Endodermal cell (in vitro differentiated cells): ENCODE measurements at places on chromosomes 4 and X. TPM values are rescaled to one million over a fixed set of nuclear protein-coding genes. Genes with fewer than 3 reads are reported as not detected.

SUPT20HL2 gene
- total RNA-seq, result not detected in 2 replicates

DNA sequence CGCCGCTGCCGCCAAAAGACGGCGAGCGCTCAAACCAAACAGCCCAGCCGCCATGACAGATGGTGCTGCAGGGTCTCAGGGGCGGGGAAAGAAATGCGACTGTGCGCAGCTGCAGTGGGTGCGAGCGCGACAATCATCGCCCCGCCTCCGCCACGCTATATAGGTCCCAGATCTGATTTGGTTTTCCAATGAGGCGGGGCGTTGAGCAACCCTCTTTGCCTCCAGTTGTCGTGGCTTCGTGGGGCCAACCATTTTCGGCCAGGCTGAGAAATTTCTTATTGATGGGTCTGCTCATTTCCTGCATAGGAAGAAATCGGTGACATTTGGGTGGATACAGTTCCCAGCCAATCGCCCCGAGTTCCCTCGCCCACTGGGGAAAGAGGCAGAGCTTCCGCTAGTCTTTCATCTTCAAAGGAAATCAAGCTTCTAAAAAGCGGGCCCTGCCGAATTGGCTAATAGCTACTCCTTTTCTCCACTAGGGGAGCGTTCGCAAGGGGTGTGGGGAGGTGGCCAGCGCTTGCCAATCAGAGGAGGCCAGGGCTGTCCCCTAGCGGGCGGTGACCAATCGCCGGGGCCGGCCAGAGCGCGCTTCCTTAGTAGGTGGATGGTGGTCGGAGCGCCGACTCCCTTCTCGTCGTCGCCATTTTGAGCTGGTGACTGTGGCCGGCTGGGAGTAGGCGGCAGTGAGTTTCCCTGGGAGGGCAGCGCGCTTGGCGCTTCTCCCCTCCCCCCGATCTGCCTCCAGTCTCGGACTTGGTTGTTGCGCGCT is at the start of the genes NDUFB11 and RBM10:
NDUFB11 (minus strand) TSS at position 77 of the 769 bp plus-strand sequence; CDS start at position 54, 23 bp downstream.
RBM10 (plus strand) TSS at position 596 of the 769 bp plus-strand sequence. CDS start 2,261 bp downstream, outside the sequence.
- DNase-seq, result peak; percentile 96

DNA sequence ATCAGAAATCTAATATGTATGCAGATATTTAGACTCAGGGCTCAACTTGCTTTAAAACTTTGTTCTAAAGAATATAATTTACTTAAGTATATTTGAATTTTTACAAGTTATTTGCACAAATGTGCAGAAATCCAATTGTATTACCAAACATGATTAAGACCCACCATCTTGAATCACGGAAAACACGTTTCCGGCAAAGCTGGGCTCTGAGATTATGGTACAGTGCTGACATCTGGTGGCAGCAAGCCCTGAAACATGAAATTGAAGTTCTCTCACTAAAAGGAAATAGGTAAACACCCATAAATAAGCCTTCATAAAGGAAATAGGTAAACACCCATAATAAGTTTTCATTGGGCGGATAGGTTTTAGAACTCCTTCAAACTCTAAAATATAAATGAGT is 98.3 kb upstream of the MAOA start:
- DNase-seq, result peak; percentile 84

VCX3B gene
- not detected in 3 replicates for total RNA-seq

CYTL1 gene
- 3.1 and 3.7 TPM in 2 replicates for total RNA-seq

DNA sequence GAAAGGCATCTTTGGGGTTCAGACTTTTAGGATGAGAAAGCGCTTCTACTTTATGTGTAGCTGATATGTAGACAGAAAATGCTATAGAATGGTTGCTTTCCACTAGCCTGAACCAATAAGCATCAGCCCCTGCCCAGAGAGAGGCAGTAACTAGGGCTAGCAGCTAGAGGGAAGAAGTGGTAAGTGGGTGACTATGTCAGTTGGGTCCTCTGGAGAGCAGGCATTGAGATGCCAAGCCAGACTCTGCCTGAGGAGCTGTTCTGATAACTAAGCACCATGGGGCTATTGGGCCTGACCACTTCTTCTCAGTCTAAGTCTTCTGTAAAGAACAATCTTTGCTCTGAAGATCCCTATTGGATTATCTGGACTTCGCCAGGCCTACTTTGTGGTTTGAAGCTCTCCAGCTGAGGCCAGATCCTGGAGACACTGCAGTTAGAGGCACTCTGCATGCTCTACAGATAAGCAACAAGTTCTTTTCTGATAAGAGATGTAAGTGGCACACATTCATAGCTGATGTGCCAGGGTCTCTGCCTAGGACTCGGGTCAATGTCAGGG is 146.1 kb downstream of the RBM46 start:
- DNase-seq, result no peak

DNA sequence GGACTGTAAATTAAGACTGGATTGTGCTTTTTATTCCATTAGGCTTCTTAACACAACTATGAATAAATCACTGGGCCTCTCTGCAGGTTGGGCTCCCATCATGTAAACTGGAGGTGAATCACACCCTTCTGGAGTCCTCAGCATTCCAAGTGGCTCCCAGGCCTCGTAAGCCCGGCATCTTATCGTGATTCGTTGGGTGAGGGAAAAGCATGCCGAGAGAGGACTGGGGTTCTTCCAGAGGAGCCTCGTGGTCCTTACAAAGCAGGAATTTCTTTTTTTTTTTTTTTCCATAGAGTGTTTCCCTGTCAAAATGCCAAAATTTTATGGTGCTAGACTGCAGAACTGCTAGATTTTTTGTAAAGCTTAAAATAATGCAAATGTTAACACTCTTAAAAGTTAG is 20.0 kb downstream of the CLDN22 start:
- no peak for DNase-seq

TLR3 gene
- total RNA-seq, result not detected in 3 replicates

DNA sequence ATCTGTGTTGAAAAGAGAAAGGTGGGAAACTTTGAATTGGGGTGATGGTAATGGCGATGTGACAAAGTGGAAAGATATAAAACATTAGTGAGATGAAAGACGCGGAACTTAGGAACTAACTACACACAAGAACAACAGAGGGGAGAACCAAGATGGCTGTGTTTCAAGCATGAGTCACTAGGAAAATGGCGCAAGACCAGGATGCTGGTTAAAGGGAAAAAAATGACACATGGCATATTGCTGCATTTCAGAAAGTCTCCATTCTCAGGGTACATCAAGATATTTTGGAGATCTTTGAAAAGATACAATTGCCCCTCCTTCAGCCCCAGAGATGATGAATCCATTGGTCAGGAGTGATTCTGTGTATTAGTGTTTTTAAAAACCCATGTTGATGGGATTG is 164.4 kb downstream of the FBXO8 start:
- no peak for DNase-seq

GRCh38 chrX:41384051-41384705 is 50.2 kb downstream of the DDX3X start:
- DNase-seq, result no peak

GRCh38 chr4:173535165-173535902 is 5.3 kb upstream of the HAND2 start:
- DNase-seq, result no peak

DNA sequence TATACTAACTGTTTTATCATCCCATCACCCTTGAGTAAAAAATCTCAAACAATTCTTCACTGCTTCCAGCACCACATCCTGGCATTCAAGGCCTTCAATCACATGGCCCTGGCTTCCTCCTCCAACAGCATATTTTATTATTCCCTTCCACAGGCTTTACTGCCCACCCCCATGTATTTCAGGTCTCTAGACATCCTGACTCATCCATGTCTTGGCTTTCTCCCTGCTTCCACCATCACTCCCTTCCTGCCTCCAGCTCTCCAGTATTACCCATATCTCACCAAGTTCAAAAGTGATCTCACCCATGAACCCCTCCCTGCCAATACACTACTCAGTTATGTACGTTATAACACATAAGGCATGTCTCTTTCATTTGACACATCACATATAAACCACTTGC is 34.7 kb upstream of the PLAC1 start:
- DNase-seq, result no peak

GRCh38 chr4:123114915-123115756 is 192.7 kb upstream of the NUDT6 start:
- peak; percentile 59 for DNase-seq

- DNase-seq, result no peak
These were observed 114.8 kb upstream of the ATP6AP2 start for GRCh38 chrX:40465735-40466551.

DNA sequence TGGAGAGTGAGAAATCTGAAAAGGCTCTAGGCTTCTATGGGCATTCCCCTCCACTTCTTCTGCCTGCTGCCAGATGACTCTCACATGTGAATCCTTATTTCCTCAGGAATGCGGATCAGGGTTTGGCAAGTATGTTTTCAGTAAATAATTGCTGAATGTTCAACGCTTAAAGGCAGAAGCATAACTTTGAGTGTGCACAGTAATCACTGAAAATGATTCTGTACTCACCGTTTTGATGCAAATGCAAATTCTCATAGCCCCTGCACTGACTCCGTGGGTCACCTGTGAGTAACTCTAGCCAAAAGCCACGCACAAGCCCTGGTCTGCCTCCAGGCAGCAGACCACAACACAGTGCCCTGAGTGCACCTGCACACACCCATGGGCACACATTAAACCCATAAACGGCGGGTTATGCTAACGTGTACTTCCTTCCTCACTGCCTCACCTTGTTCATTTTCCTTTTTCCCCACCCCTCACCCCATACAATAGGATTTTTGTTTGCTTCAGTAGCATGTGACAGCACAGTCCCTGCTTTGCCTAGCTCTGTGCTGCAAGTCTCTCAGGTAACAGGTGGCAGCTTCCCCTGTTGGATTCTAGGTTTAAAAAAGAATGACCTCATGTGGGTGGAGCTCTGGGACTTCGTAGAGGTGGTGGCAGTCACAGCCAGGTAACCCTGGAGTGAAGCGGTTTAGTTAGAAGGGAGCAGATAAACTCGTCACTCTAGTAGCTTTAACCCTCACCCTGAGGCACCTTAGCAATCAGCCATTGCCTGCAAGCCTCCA is at the start of gene ARHGEF38:
ARHGEF38 (plus strand) TSS at position 656 of the 782 bp plus-strand sequence. CDS start 146 bp downstream, outside the sequence.
- DNase-seq, result peak; percentile 66

DNA sequence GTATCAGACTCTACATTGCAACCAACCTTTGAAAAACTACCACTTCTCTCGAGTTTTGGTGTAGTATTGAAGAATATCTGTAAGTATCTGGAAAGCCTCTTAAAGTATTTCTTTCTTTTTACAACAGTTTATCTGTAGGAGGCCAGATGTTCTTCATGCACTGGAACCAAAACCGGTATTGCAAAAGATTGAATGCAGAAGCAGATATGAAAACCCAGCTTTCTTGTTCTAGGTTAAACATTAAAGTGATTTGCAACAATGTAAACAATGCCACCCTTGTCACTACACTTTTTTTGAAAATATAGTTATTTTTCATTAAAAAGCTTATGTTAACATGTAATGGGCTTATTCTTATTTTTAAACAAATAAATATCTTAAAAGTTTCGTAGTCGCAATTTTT is 27.2 kb downstream of the PLS3 start:
- DNase-seq, result no peak

DNA sequence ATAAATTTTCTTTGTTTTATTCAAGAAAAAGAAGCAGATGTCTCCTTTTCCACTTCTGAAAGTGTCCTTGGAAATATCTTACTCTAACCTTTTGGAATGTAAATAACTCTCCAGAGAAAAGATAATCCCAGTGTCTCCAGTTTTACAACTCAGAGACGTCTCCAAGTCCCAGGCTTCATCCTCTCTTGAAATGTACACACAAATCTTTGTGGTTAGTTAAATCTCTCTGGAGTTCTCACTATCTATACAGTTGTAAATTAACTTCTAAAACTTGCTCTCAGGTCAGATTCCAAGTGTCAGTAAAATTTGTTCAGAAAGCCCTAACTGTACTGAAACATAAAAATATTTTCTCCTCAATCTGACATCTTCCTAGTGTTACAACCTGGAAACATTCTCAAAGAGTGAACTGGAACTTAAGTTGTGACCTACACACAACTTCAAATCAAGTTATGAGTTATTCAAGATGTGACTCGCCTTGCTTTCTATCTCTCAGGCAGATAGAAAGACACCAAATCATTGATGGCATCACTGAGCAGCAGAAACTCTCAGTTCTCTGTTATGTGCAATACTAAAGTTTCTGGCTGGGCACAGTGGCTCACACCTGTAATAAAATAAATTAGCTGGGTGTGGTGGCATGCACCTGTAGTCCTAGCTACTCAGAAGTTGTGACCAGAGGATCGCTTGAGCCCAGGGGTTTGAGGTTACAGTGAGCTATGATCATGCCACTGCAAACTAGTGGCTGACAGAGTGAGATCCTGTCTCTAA is 284.2 kb downstream of the RCHY1 start:
- no peak for DNase-seq

GRCh38 chr4:39435659-39436563 is 22.8 kb downstream of the RPL9 start:
- DNase-seq, result no peak

NEXMIF gene
- 1.5 and 1.8 TPM in 2 replicates for total RNA-seq

GRCh38 chr4:177282284-177282835 is 27.3 kb upstream of the NEIL3 start:
- no peak for DNase-seq

DNA sequence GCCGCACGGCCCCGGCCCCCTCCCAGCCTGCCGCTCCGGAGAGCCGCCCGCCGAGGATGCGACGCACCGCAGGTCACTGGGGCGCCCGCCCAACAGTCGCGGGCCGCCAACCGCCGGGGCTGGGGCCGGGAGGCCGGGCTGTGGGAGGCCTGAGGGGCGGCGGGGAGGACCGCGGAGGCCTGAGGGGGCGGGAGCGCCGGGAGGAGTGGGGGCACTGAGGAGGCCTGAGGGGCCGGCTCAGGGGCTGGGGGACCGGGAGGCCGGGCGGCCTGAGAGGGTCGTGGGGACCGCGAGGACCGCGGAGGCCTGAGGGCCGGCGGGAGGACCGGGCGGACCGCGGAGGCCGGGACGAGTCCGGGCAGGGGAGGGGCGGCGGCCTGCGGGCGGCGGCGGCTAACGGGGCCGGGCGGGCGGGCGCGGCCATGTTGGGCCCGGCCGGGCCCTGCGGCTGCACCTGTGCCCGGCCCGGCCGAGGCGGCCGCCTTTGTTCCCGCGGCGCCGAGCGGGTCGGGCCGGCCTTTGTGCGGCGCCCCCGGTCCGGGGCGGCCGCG is 353 bp downstream of the NSD2 start:
- DNase-seq, result peak; percentile 77

GYPB gene
- 1.2 and 2.5 TPM in 2 replicates for total RNA-seq

DNA sequence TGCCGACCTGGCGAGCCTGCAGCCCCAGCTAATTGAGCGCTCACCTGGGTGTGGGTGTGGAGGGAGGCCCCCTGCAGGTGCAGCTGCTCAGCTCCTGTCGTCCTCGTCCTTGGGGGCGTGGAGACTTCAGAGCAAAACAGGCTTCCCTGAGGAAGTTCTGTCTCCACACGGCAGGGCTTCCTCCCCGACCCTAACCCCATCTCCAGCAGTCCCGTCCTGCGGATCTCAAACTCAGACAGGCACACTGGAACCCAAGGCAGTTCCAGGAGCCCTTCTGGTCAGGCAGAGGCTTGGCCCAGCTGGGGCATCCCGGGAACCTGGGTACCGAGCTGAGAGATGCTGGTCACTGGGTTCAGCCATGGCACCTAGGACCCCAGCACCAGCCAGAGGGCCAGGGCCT is 24.4 kb downstream of the TACC3 start:
- DNase-seq, result no peak

DNA sequence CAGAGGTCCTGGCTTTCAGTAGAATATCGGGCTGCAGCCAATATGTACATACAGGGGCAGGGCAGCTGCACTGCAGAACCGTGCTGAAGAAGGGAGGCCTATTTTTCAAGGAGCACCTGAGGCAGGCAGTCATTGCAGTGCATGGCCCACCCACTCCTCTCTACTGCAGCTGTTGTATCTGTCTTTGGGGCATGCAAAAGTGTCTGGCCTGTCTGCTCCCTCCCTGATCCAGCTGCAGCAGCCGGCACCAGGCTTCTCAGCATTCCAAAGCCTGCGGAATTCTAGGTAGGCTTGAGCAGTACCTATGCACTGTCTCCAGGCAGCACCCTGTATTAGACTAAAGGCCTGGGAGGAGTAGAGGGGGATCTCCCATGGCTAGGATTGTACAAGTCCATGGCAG is 415.2 kb upstream of the MAGEB16 start:
- no peak for DNase-seq

SPIN2B gene
- 12.0 to 13.7 TPM (median 12.8 TPM) in 3 replicates for total RNA-seq

- DNase-seq, result no peak
These were observed 176.5 kb downstream of the AR start for GRCh38 chrX:67720344-67720743.
